HuH-7.5 (cell line): ENCODE measurements at places on chromosomes 3 and 15.

- DNase-seq: no peak
Observed at GRCh38 chr3:66816090-66816761, 181.9 kb upstream of the KBTBD8 start.

- DNase-seq: no peak
Observed at GRCh38 chr3:194617827-194618226, 15.4 kb downstream of the TMEM44 start.

DNA sequence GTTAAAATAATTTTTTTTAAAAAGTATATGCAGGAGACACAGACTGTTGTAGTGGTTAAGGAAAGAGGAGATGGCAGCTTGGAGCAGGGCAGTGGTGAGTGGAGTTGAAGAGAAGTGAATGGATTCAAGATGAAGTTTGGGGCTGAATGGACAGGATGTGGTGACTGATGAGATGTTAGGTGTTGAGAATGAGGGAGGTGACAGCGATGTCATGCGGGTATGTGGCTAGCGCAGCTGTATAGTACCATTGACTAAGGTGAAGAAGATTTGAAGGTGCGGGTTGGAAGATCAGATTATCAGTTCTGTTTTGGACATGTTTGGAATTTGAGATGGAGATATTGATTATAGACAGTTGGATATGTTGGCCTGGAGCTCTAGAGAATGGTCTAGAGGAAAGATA lies 20.1 kb downstream of the FBXO22 start:
- no peak for DNase-seq

- DNase-seq: no peak
Observed at GRCh38 chr3:106276151-106276550, 407.3 kb upstream of the CBLB start.

GRCh38 chr15:32878869-32879805 lies 161.3 kb downstream of the GREM1 start:
- no peak for DNase-seq

DNA sequence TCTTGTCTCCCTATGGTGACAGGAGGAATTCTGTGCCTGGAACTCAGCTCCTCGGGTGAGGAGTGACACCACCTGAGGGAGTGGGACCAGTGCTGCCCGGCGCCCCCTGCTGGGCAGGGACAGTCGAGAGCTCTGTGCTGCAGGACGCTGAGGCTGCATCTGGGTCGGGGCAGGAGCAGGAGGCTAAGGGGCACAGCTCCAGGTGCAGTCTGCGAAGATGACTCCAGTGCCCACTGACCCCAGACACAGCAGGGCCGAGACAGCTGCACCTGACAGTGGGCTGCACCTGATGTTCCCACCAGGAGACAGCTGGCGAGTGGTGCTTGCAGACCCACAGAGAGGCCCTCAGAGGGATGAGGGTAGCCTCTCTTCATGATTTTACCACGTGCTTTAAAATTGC lies 152.9 kb downstream of the ATP10A start:
- peak; percentile 25 for DNase-seq

DNA sequence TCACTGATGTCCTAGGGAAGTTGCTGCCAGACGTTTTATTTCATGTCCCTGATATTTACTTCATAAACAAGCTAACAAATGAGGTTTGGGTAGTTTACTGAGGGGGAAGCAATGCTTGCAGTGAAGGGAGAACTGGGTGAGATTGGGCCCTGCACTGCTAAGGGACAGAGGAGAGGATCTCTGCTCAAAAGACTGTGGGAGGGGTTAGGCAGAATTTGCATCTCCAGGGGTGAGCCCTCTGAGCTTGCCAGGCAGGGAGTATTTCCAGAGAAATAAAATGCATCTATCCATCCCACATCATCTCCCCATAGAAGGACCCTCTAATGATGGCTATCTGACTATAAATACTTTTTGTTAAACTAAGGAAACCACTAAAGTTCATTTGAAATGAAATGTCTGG lies 215.6 kb downstream of the CBLB start:
- no peak for DNase-seq

DNA sequence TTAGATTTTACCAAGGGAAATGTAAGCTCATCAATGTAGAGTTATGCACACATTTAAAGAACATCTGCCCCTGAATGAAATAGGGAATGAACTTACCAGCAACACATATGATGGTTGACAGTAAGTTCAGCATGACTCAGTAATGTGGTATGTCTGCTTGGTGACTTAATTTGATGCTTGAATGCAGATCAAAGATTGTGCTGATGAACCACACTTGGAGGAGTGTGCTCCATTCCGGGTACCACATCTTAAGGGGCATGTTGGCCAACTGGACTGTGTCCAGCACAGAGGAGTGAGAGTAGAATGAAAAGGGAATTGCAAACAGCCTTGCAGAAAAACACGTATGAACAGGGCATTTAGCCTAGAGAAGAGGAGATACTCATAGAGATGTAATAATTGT lies 171.0 kb upstream of the RARB start:
- no peak for DNase-seq

GRCh38 chr3:134797741-134798451 lies 2.8 kb downstream of the EPHB1 start:
- no peak for DNase-seq

- DNase-seq: no peak
Observed at GRCh38 chr3:23682646-23683045, 123.1 kb upstream of the UBE2E1 start.

DNA sequence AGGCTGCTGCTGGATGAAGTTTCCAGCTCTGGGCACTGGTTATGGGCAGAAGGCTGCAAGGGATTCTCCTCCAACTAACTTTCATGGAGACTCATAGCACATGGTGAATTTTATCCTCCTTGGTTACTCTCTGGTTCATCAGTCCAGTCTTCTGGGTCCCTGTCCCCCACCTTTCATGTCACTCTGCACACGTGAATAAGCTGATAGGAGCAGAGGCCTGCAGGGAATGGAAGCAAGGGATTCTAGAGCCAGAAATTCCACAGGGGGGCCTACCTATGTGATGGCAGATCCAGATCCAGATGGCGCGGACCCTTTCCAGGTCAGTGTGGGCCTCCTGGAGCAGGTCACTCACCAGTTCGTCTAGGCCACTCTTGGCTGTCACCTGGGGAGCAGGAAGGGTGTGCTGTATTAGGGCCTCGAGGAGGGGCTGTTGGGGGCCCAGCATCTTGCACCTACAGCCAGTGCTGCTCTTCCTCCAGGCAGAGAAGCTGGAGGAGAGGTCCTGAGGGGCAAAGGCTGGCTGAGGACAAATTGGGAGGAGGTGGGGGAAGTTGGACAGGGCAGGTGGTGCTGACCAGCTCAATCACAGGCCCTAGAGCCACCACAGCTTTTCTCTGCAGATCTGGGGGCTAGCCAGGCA lies 30.2 kb downstream of the KY start:
- no peak for DNase-seq

- DNase-seq: no peak
Observed at GRCh38 chr3:113223475-113224281, 12.3 kb downstream of the BOC start.

DNA sequence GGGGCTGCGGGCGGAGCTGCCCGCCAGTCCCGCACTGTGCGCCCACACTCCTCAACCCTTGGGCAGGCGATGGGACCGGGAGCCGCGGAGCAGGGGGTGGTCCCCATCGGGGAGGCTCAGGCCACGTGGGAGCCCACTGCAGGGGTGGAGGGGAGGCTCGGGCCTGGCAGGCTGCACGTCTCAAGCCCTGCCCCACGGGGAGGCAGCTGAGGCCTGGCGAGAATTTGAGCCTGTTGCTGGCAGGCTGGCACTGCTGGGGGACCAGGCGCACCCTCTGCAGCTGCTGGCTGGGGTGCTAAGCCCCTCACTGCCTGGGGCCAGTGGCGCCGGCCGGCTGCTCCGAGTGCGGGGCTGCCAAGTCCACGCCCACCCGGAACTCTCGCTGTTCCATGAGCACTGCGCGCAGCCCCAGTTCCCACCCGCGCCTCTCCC lies 34.3 kb downstream of the NKIRAS1 start:
- no peak for DNase-seq

DNA sequence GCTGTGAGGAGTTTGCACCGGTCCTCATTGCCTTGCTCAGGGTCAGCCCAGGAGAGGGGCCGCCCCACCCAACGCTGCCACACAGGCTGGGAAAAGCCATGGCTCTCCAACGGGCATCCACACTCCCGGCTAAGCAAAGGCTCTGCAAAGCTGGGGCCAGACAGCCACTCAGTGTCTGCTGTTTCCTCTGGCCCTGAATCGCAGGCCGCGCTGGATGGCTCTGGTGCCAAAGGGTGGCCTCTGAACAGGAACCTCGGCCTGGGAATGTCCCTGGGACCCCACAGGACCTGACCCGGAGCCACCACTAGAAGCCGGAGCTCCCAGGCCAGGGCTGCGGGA lies 42.9 kb downstream of the RPN1 start:
- DNase-seq: no peak

GRCh38 chr3:33758864-33759263 lies 39.6 kb upstream of the PDCD6IP start:
- DNase-seq: no peak

DNA sequence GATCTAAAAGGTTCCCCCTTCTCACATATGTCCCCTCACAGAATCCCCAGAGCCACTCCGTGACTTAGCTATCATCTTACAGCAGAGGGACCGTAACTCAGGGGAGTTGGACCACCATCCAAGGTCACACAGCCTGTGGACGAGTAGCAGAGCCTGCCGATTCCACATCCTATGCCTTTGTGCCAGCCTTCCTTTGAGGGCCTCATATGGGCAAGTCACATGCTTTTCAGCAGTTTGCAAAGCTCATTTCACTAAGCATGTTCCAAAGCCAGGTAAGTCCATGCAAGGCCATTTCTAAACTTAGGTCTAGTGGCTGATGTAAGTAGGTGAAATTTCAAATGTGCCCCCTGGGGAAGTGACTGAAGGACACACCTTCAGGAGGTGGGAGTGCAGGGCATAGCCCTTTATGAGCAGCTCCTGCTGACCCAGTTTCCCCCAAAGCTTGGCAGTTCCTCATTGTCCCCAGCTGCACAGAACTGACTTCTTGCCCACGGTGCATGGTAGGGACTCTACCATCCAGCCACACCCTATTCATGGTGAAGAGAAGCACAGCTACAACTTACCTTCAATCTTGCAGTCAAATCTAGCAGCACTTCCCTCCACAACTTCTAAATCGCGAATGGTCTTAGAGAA lies 33.3 kb upstream of the HACD2 start:
- no peak for DNase-seq

DNA sequence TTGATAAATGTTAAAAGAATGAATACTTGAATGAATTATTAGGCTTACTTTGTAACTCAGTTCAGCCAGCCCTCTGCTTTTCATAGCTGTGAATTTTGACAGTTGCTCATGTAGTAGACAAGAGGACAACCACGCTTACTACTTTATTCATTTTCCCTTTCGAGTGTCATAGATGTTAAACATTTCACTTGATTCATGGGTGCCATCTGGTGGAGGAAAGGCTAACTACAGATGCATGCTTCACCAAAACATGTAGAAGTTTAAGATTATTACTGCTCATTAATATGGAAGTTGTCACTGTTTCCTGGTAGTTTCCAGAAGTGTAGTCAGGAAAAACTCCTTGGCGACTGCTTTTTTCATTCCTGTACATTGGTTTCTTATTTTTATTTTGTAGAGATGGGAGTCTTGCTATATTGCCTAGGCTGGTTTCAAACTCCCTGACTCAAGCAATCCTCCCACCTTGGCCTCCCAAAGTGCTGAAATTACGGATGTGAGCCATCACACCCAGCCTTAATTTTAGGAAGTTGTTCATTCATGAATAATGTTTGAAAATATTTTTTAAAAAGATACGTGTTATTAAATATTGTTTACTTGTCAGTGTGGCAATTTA lies 163.2 kb downstream of the B3GALNT1 start:
- DNase-seq: peak; percentile 18

GRCh38 chr3:50298836-50299637 lies at the start of the genes HYAL3 and NAA80:
Gene HYAL3, minus strand, starts transcription at chr3:50299405. Its CDS starts 3,803 bp downstream, at chr3:50295602.
Gene NAA80, minus strand, starts transcription at chr3:50299405. Its CDS starts 1,942 bp downstream, at chr3:50297463.
- DNase-seq: peak; percentile 98
